HCT116 (cell line): ENCODE measurements at places on chromosomes 3 and 15. TPM values are rescaled to one million over a fixed set of nuclear protein-coding genes. Genes with fewer than 3 reads are reported as not detected.
A peak's percentile ranks its signal among the peaks of the same experiment; 100 is the strongest.

DNA sequence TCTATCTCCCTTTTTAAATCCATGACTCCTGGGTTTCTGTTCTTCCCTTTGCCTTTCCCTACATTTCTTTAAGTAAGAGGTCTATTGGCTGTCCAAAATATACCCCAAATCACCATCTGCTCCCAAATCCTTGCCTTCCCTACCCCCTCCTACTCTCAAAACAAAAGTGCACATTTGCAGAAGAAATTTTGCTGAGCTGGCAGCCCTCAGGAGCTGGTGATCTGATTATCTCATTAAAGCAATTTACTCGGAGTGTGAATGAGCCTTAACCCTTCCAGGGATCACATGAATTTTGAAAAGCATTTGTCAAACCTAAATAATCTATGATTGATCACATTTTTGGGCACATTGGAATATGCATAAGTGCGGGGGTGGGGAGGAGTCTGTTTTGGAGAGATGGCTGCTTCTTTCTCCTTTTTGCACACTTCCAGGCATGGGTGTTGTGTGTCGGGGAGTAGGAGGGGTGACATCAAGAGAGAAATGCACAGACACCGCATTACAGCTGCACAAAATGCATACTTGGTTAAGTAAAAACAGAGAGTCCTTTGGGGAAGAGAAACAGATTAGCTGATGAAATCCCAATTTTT lies 892.6 kb downstream of the TUSC7 start:
- no peak for DNase-seq

- DNase-seq = no peak
Observed at GRCh38 chr3:13243586-13243985, 170.4 kb upstream of the IQSEC1 start.

TOPAZ1 gene
- not detected for total RNA-seq

GRCh38 chr15:79896634-79897379 lies at the start of gene MTHFS:
Gene MTHFS (minus strand): TSS chr15:79897014. CDS start chr15:79896988, 26 bp downstream.
- peak; percentile 63 for DNase-seq

DNA sequence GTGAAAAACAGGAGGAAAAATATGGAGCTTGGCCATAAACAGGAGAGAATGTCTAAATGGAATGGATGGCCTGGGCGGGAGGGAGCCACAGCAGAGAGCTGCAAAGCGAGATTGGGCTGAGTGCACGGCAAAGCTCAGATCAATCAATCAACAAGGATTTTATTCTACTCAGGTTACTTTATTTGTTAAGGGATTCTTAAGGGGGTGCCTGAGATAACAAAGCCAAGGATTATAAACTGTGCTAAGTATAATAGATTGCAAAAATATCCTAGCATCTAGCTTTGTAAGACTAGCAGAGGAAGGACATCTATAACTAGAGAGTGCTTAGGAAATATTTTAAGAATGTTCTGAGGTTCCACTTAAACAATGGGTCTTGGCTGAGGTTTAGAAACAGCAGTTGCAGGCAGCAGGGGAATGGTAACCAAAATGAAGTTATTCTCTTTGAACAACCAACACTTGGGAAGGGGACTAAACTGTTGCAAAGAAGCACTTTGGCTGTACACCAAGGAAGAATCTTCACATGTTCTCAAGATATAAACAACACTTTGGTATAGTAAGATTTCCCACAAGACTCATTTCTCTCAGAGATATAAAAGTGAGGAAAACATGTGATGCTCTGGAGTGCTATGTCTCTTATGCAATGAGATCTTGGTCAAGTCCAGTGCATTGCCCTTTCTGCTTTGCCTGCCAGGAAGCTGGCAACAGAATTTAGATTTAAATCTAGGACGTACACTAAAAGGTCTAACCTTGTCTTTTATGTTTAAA lies 35.5 kb downstream of the TMEM212 start:
- DNase-seq = no peak

CHRNA7 gene
- total RNA-seq = 6.8 TPM
